ENCODE measurements at places on chromosomes 11 and 22.

DNA sequence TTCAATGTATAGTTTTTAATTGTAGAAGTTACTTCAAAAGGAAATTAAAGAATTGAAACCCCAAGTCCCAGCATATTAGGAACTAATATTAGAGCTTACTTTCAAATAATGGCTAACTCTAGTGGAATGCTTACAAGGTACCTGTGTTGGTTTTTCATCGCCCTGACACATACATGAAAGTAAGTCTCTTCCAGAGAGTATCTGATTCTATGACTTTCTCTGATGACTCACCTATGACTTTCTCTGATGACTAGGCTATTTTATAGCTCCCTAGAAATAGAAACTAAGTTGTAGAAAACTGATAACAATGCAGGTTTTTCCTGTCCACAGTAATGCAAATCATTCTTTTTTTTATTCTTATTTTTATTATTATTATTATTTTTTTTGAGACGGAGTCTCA lies 33.6 kb upstream of the MMP7 start:
- DNase-seq = peak; percentile 99

DNA sequence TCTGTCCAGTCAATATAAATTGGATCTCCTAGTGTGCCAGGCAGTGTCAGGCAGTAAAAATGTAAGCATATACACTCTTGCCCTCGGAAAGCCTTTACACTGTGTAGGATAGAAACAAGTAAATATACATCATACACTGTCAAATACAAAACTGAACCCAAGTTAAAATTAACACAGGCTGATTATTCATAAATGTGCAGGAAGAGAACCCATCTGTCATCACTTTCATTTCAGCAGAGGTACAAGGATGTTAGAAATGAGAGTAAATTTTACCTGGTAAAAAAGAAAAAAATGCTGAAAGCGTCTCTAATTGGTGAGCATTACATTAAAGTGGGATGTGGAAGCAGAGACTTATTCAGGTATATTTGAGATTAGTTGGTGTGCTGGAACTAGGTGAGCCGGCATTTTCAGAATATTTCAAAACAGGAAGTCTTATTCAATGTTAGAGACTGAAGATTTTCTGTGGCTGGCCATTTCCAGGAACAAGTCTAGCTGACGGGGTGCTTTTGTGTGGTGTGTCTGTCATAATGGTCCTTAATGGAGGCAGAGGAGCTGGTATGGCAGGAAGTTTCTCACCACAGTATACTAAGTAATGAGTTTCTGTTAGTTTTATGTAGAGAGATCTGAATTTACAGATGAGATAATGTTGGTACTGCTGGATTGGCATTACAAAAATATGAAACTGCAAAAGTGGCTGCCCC lies 192.6 kb downstream of the CASP12 start:
- peak; percentile 72 for DNase-seq

DNA sequence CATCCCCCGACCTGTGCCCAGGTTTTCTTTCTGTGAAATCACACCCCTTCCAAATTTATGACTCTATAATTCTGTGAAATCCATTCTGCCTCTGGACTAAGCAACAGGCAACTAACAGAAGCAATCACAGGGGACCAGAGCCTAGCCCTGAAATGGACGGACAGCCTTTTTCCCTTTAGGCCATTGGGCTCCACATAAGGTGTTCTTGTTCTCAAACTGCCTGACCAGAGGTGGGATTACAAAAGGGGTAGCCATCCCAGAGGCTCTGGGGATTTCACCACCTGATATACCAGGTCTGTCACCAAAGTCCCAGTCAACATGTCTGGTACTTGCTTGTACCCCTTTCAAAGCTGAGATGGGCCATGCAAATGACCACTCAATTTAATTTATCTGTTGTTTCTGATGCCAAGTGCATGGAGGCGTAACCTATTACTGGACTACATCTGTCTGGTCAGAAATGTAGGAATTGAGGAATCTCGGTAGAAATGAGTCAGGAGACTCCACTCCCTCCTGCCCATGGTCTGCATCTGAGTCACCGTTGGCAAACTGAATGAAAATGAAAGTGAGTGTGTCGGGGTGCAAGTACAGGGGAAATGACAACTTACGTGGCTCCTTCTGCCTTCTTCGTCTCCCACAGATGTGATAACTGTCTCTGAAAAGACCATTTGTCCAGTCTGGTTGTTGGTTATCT lies 10.2 kb downstream of the DKK3 start:
- DNase-seq = peak; percentile 94

GRCh38 chr11:105100981-105101630 lies 38.5 kb downstream of the CARD18 start:
- peak; percentile 62 for DNase-seq

GRCh38 chr11:102599642-102600261 lies 25.4 kb downstream of the MMP20 start:
- DNase-seq = peak; percentile 99

DNA sequence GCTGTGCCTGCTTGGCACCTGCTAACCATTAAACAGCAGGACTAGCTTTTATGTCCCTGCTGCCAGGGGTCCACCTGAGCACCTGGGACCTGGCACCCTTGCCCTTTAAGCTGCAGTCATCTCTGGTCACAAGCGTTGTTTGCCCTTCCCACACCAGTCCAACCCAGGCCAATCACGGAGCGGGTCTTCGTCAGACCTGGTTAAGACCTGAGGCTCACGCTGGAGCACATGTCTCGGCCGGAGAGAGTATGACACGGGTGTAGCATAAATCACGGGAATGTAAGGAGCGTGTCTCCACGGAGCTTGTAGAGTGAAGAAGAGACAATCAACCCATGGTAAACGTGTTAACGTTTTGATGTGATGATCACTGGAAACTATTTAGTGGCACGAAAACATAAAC lies 847.3 kb downstream of the BRD1 start:
- DNase-seq = no peak

DNA sequence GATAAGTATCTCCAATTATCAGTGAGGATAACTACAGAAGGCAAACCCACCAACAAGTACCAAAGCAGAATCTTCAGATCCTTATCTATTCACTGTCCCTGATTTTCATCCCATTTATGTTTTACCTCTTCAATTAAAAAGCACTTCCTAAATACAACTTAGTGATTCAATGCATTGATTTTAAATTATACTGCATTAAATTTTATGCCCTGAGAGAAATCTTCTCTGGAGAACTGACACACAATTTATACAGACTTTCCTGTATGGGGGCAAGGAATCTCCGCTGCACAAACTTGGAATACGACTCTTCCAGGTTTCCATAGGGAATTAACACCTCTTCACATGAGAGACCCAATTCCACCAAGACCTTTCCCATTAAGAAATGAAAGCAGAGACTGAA lies at the start of gene OR10A3:
OR10A3 (minus strand) TSS at position 101 of the 400 bp plus-strand sequence. CDS start 2,188 bp downstream, outside the sequence.
- no peak for DNase-seq

GRCh38 chr11:116233561-116233960 lies 539.2 kb downstream of the BUD13 start:
- no peak for DNase-seq

DNA sequence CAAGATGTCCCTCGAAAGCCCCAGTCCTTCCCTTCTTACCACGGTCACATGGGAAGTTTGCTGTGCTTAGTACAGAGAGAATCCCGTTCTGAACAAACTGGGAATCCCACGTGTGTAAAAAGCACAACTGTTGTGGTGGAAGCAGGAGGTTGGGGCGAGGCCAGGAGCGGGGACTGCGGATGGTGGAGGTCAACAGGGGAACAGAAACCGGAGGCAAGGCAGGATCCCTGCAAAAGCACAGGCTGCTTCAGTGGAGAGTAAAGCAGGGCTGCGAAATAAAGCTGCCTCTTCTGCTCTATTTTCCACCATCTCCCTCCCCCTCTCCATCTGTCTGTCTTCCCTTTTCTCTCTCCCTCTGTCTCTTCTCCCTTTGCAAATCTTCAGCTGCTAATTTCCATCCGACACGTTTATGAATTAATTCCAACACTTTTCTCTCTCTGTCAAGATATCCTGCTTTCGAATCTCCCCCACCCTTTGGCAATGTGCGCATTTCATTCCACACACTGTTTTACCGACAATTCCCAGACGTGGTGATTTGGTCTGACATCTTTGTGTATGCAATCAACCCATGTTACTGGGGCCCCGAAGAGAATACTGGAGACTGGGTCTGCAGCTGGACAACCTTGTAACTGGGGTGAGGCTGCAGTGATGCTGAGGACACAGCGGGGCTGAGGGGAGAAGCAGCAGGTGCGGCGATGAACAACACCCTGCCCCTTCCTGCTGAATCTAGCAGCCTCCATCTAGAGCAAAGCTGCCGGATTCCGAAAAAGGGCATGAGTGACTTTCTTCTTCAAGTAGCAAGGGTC lies 571.8 kb downstream of the OPCML start:
- no peak for DNase-seq

GRCh38 chr11:119338318-119338890 lies 2.3 kb downstream of the C1QTNF5 start:
- DNase-seq = no peak

DNA sequence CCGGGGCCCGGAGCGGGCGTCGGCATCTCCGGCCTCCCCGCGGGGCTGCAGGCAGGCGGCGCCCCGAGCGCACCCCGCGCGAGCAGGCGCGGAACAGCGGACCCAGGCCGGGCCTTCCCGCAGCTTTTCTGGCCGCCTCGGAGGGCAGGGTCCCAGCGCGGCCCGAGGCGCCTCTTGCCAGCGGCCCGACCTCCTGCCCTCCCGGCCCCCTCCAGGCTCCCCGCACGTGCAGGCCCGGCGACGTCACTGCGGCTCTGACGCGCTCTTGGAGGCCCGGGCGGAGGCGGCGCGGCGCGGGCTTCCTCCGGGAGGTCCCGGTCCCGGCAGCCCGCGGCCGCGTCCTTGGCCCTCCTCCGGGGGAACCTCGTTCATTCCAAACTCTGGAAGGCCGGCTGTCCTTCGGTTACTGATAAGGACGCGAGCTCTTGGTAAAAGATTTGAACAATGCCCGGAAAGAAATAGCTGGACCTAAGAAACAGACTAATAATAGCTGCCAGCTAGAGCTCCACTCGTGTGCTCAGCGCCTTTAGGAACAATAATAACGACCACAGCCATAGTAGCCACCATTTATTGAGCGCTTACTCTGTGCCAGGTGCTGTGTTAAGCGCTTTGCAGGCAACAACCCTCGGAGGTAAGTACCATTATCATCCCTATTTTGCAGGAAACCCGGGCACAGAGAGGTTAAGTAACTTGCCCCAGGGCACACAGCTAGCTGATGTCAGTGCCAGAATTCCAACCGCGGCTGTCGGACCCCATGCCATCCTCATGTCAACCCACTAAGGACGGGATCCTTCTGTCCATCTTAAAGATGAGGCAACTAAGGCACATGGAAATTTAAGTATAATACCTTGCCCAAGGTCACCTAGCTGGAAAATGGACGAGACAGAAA lies 39.1 kb upstream of the CREB3L1 start:
- no peak for DNase-seq

DNA sequence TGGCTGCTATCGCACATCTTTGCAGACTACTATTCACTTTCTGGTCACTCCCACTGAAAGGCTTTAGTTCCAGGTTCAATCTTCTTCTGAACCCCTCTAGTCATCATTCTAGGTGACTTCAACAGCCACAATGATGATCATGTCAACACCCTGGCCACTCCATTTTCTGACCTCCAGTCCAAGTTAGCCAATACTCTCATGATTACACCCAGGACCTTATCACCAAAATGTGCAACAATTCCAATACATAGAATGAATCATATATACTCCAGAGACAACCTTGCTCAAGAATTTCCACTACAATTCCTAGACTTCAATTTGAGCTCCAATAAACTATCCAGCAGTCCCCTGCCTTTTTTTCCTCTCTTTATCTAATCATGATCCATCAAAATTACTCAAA lies 70.7 kb downstream of the PAK1 start:
- DNase-seq = peak; percentile 30

- DNase-seq = no peak
Measured at GRCh38 chr11:59187587-59187986, 15.7 kb downstream of the DTX4 start.

GRCh38 chr11:47377571-47378009 lies 757 bp downstream of the SPI1 start:
- DNase-seq = no peak

GRCh38 chr22:25083807-25084200 lies 115.9 kb upstream of the CRYBB3 start:
- DNase-seq = no peak

GRCh38 chr11:13310443-13310842 lies 32.9 kb downstream of the BMAL1 start:
- no peak for DNase-seq

- no peak for DNase-seq
Measured at GRCh38 chr22:46695346-46696228, 42.5 kb downstream of the CERK start.

DNA sequence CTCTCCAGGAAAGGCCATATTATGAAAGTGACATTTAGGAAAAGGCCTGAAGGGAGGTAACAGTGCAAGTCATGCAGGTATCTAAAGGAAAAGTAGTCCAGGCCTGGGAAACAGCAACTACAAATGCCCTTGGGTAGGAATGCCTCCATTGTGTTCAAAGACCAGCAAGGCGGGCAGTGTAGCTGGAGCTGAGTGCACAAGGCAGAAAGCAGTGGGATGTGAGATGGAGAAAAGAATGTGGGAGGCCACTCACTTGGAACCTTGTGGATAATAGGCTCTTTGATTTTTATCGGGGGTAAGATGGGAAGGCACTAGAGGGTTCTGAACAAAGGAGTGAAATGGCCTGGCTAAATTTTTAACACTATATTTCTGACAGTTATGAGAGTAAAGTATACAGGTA lies 188.6 kb downstream of the PGR start:
- DNase-seq = no peak

DNA sequence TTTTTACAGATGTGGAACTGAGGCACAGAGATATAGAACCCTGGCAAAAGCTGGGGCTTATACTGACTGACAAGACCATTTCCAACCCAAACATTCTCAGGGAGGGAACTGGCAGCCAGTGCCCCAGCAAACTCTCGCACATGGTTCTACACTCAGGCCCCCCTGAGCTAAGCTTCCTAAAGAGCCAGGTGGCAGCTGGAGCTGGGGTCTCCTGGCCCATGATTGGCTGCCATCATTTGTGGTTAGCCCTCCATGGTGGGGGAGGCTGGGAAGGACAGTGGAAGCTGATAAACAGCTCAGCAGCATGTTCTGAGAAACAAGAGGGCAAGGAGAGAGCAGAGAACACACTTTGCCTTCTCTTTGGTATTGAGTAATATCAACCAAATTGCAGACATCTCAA lies at the start of gene RAG1:
RAG1 (plus strand) TSS at position 314 of the 400 bp plus-strand sequence. CDS start 5,298 bp downstream, outside the sequence.
- no peak for DNase-seq

DNA sequence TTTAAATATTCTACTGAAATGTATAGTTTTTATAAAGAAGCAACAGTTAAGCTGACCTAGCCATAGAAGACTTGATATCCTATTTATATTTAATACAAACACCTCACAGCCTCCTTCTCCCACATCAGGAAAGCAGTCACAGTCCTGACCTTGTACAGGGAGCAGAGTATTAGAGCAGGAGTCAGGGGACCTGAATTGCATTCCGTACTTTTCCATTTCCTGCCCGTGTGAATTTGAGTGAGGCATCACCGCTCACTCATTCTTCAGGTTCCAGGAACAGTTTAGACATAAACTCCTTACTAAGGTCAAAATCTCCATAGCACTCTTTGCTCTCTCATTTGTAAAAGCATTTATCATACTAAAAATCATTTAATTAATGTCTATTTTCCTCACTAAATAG lies 482.5 kb upstream of the FAT3 start:
- DNase-seq = no peak

Data from bronchial epithelial cell (primary cell).